Omental fat pad (tissue), 4 donors: ENCODE measurements at places on chromosomes 2 and 18.

DNA sequence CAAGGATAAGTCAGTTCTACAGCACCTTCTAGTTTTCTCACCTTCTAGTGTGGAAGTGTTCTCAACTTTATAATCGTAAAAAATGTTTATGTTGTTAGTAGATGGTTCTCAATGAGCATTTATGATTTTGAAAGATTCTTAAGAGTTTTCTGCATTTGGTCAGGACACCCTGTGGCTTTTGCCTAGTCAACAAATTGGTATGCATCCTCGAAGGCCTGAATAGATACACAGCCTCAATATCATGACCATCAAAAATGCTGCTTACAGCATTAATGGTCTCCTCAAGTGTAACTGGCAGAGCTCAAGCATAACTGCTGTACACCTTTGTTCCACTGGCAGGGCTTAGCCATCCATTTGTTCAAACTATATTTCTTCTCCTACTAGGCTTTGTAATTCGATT lies 96.7 kb downstream of the CRACDL start:
- DNase-seq, result no peak

DNA sequence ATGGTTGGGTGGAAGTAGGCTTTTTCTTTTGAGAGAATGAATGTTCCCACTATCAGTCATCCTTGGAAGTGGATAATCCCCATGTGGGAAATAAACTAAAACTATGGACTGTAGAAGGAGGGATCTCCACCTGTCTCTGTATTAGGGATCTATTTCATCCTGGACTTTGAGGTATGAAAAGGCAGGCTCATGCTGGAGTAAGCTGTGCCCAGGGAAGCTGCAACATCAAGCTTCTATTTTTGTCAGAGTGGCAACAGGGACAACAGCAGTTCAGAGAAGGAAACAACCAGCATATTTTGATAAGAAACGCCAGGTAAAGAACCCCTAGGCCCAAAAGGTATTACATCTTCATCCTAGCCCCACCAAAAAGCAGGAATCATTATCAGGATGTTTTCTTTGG lies 122.0 kb downstream of the MDH1 start:
- no peak for DNase-seq

DNA sequence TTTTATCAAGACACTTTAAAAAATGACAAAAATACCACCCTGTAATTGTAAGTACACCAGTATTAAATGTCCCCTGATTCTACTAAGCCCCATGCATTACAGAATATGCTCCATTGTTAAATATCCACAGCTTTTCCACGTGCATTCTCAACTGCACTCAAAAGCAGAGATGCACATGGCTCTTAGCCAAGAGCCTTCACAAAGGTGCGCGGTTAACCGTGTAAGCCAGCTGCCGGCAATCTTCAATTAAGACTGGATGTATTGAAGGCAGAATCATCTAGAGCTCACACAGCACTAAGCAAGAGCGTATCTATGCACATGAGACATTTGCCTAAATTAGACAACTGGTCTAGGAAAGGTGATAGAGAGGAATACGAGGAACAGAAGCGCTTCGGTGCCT lies 278.3 kb downstream of the NAPG start:
- DNase-seq, result no peak

DNA sequence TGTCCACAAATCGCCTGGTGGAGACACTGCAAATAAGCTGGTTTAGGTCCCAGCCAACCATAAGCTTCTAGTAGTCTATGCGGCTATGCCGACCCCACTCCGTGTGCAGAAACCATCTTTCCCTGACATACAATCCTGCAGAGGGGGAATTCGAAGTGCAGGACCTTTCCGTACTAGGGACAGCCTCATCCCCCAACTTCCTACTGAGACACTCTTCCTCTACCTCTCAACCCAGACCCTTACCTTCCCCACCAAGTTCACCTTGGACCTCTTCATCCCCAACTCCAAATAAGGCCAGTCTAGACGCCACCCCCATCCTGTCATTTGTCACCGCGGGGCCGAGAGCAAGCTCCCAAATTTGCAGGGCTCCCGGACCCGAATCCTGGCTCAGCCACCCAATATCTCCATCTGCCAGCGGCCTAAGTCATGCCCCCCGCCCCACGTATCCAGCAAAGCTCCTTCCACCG lies 496 bp downstream of the SUCLG1 start:
- DNase-seq, result no peak

DNA sequence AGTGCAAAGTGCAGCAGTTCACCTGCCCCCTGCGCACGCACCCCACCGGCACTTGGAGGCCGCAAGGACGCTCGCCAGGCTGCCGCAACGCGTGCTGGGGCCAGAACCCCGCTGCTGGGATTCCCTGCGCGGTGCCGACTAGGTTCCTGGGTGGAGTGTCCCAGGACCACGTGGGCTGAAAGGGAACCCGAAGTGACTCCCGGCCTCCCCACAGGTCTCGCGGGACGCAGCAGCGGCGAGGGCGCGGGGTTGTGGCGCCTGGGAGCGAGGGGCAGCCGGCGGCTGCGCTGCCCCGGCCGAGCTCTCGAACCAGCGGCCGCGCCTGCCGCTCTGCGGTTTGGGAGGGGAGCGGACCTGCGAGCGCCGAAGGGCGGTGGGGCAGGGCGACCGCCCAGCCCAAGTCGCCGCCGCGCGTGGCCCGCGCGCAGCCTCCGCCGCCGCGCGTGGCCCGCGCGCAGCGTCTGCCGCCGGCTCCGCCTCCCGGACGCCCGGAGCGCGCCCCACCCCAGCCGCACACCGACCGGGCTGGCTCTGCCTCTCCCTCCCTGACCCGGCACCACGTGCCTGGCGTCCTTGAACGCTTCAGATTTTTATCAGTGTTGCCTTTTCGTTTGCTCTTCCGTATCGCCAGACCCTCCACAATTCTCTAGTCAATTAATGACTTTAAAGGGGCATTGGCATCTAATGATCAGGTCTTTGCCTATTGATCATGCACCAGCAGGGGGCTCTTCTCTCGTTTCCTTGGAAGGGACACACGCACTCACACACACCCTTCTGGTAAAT lies at the start of gene FTCDNL1:
Gene FTCDNL1 (minus strand): TSS at position 475 of the 783 bp plus-strand sequence. CDS start 2,230 bp downstream, outside the sequence.
- DNase-seq, result peak; percentile 28

- DNase-seq, result no peak
Measured at GRCh38 chr2:31386648-31387047, 27.9 kb downstream of the XDH start.

DNA sequence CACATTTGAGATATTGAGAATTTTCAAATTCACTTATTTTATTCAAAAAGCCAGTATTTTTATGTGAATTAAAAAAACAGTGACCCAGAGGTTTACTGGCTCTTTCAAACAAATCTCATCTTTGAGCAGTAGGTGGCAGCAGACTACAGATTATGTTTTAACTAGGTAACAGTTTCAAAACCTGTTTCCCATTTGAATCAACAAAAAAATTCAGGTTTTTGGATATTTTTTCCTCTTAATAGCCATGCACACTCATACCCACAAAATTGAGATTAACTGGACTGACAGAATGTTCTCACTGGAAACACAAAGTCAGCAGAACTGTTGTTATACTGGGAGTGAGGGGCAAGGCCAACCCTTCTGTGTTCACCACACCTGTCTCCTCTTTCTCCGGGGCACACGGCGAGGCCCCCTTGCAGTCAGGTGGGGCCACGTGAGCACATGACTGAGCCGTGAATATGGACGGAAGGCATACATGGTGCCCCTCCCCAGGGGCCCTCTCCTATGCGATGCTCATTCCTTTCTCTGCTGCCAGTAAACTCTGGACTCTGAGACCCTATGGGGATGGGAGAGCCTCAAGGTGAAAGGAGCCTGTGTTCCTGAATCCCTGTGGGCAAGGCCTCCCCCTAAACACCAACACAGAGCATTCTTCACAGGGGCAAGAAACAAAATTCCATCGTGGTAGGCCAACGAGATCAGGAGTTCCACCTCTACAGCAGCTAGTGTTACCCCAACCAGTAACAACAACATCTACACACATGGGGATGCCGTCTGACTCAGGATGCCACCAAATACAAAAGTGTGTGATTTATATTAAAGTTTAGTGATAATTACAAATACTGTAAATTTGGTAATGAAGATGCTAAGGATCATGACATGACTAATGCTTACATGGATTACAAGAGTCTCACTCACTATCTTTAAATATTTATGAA lies 80.4 kb downstream of the LPIN2 start:
- no peak for DNase-seq

DNA sequence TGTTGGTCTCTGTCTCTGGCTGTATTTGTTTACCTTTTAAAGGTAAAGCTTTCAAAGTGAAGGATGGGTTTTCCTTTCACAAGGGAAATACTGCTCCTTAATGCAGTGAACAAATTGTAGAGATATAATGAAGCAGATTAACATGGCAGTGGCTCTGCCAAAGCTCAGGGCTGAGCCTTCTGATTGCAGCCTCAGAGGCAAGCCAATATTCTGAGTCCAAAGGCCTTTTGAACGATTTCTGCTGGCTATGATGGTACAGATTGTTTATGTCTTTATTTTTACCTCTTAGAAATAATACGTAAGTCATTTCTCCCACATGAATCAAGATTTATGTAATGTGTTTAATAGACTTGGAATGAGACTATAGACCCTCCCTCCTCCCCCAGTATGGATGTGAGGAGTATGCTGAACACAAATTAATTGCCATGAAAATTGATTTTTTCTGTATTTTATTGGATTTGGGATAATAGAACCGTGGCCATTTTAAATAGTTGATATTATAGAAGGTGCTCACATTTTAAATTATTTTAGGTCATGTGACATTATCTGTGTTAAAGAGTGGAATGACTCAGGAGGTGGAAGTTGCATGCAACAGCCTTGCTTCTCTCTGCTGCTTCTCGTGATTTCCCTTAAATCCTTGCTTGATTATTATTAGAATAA lies 772 bp downstream of the SCN2A start:
- no peak for DNase-seq

GRCh38 chr2:173989160-173989883 lies 24.1 kb upstream of the SP3 start:
- DNase-seq, result no peak

DNA sequence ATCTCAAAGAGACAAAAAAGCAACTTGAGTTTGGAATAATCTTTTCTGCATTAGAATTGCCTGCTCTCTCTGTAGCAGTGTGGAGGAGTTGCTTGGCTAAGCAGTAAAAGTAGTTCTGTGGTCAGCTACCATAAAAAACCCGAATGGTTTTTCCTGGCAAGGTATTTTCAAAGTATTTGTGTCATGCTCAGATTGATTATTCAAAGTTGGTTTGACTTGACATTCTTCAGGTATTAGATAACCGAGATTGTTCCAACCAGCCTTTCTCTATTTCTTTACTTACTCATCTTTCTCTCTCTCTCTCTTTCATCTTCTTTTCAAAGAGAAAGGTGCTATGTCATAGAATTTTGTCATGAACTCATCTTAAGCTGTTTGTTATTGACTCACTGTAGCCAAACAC lies 404.9 kb downstream of the CPS1 start:
- no peak for DNase-seq

DNA sequence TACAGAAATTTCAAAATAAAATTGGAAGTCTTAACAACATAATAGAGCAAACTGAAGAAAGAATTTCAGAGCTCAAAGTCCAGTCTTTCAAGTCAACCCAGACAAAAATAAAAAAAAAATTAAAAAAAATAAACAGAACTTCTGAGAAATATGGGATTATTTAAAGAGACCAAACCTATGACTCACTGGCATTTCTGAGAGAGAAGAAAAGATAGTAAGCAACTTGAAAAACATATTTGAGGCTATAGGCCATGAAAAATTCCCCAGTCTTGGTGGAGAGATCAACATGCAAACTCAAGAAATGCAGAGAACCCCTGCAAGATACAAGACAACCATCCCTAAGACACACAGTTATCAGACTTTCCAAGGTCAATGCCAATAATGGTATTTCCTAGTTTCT lies 167.4 kb downstream of the RNF144A start:
- no peak for DNase-seq

GRCh38 chr2:135875491-135876065 lies 665 bp downstream of the MCM6 start:
- peak; percentile 24 for DNase-seq

DNA sequence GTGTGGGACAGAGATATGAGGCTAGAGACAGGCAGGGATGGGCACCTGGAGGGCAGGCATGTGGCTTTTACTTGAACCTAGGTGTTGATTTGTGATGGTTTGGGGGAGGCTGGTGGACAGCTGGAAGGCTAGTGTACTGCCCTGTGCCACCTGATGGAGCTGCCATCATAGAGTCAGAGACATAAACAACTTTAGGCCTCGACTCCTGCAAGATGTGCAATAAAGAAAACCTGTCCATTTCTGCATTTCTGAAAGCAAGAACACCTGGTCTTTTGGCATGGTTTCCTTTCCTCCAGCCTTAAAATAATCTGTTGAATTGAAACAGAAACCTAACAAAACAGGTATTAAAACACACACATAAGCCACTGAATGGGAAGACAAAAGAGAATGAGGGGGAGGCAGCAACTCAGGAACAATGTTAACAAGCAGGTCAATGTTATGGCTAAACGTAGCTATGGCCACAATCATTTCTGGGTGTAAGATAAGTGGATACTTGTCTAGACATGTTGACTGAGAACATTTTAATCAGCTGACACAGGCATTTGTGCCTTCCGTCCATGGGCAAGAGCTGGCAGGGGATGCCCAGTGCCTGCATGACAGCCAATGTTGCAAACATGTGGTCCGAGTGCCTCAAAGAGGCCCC lies 87.8 kb downstream of the KCTD1 start:
- DNase-seq, result no peak

GRCh38 chr2:10620481-10620880 lies 69.3 kb downstream of the NOL10 start:
- no peak for DNase-seq

- DNase-seq, result no peak
Measured at GRCh38 chr2:197052356-197052755, 125.8 kb upstream of the PGAP1 start.

DNA sequence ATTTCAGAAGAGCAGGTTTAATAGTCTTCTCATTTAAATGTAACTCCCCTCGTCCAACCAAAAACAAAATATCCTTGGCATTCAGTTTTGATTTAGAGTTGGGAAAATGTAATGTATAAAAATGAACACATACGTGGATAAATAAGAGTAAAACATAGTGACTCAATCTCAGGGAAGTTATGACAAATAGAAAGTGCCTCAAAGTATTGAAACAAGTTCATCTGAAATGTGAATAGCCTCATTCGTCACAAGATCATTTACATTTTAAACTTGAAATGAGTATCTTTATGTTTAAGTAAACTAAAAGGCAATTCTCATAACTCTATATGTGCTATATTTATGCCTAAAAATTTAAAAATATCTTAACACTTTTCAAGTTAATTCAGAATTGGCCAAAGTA lies 122.2 kb upstream of the SMAD7 start:
- no peak for DNase-seq

- DNase-seq, result no peak
Measured at GRCh38 chr2:44758591-44758990, 182.9 kb upstream of the SIX3 start.

- DNase-seq, result no peak
Measured at GRCh38 chr2:85674417-85674816, 6.4 kb upstream of the SFTPB start.

- DNase-seq, result no peak
Measured at GRCh38 chr2:217325816-217326215, 466.0 kb upstream of the TNP1 start.

DNA sequence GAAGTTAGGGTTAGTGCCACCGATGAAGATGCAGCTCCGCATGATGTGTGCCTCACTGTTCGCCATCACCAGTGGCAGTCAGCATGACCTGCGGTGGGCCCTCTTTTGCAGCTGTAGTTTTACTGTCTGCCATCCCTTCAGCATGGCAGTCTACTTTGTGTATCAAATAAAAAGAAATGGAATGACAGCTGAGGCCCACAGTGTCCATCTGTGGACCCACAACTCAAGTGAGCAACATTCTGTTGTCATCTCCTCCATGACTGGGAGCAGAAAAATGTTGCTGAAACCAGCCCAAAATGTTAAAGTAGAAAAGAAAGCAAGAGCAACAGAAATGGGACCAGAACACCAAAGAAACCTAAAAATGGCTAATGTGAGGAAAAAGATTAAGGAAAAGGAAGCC lies 128.7 kb downstream of the MEP1B start:
- no peak for DNase-seq
